Urinary bladder (tissue), 4 donors: ENCODE measurements at places on chromosomes 3 and 15. TPM values are rescaled to one million over a fixed set of nuclear protein-coding genes. Genes with fewer than 3 reads are reported as not detected.

- DNase-seq: no peak
These were observed 22.0 kb downstream of the RBP2 start for GRCh38 chr3:139454346-139454745.

GRCh38 chr3:144301863-144302262 lies 330.2 kb downstream of the DIPK2A start:
- DNase-seq: no peak

DNA sequence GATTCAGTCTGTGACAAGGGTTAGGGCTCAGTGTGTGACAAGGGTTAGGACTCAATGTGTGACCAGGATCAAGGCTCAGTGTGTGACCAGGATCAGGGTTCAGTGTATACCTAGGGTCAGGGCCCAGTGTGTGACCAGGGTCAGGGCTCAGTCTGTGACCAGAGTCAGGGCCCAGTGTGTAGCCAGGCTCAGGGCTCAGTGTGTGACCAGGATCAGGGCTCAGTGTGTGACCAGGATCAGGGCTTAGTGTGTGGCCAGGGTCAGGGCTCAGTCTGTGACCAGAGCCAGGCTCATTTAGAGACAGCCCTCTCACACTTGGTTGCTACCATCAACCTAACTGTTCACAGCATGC lies 24.2 kb downstream of the LOXL1 start:
- no peak for DNase-seq

Gene CNTN6
- polyA plus RNA-seq: 0.03 TPM

DNA sequence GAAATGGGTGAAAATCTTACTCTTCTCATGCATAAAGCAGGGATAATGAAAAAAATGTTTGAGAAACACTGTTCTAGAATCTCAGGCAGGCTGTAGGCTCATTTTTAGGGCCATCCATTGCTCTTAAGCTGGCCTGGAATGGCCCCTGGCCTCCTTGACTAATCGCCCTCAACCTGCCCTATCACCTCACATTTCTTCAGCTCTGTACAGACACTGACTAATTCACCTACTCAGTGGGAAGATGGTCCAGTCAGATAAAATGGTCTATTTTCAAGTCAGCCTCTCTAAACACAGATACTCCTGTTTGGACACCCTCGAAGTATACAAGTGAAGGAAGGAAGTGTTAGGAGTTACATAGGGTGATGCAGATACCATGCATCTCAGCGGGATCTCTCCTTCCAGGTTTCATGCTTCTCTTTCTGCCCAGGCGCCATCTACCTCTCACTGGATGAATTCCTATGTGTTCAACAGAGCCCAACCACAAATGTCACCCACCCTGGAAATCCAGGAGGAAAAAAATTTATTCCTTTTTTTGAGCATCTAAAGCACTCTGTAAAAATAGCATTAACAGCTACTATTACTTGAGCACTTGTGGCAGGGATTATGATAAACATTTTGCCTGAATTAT lies 12.1 kb downstream of the FMN1 start:
- DNase-seq: no peak

DNA sequence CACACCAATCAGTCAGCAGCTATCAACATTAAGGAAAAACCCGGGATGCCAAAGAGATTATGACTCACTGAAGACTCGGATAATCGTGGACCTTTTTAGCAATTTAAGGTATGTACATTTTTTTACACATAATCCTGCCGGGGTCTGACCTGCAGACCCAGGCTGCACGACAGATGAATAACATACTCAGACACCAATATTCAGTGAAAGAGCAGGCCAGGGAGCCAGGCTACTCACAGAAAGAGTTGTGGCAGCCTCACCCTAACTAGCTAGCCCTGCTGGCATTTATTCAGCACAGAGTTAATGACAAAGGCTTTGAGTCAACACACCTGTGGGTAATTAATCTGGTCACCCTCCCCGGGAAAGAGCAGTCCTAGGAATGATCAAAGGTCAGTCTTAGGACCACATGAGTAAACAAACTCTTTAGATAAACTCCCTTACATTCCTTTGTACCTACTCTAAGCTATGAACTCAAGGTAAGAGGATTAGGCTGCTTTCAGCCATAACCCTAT lies 727.5 kb downstream of the TBL1XR1 start:
- DNase-seq: no peak

Gene CHRNB4
- polyA plus RNA-seq: 0.60 TPM

Gene USP13
- 6.4 TPM for polyA plus RNA-seq

Gene PRR20G
- polyA plus RNA-seq: not detected

GRCh38 chr3:105096071-105096470 lies 270.6 kb upstream of the ALCAM start:
- no peak for DNase-seq

DNA sequence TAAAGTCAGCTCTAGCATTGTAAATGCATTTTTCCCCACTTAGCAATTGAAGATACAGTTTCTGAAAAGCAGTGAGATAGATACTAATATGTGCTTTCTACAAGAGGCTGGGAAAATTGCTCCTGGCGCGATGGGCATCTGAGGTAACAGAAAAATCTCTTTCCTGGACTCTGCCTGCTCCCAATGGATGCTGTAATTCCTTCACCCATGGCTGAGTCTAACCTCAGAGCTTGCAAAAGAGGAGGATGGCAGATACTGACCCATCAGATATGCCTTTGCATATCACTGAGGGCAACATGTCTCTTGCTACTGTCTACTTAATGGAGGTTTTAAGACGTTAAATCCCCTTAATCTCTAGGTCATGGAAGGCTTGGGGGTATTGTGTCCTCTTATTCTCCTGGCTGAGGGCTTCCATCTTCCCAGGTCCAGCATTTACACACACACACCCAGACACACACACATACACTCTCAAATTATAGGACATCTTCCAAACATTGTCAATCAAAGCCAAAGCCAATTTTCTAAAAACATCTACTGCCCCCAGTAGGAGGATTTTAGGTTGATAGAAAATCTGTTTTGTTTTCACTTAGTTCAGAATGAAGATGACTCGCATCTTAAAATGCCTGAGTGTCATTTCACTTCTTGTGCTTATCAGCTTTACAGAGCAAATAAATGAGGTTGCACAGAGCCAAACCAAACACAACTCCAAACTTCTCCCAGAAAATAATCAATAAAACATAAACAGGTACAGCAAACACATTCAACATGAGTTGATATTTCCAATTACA lies 2.4 kb downstream of the TRPM1 start:
- DNase-seq: no peak

Gene DMXL2
- 16.0 TPM for polyA plus RNA-seq

Gene GASK1A
- polyA plus RNA-seq: 10.5 TPM

DNA sequence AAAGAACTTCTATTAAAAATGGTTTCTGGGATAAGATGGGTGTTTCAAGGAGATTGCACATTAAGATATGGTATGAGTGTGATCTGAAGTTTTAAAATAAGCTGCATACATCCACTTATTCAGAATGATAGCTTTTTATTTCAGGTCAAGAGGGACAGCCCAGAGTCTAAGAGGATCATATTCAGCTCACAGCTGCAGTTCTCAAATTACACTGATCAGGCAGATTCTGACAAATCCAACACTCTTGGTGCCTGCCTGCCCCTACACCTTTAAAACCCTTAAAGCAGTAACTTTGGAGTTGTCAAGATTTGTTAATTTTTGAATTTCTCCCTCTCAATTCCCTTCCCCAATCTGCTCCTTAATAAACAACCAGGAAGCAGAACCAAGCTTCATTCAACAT lies 9.1 kb upstream of the TMEM87A start:
- DNase-seq: no peak

GRCh38 chr3:101807888-101808287 lies 28.9 kb downstream of the NXPE3 start:
- no peak for DNase-seq

Gene GCHFR
- polyA plus RNA-seq: 28.7 TPM

- no peak for DNase-seq
These were observed 41.8 kb downstream of the SMAD3 start for GRCh38 chr15:67107014-67107812.

Gene SEMA3F
- polyA plus RNA-seq: 35.1 TPM

DNA sequence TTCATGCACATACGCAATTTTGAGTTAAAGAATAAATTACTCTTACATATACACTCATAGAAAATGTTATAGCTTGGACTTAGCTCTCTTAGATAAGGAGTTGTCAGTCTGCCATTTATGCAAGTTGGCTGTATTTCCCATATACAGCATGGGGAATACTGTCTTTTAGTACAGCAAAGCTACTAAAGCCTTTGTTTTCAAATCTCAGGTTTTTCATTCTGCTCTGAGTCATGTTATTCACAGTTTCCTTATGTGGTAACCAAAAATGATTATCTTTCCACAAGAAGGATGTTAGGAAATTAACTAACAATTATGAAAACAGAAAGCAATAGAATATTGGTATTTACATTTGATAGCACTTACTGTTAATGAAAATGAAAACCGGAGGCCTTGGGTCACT lies 4.3 kb upstream of the TIPARP start:
- no peak for DNase-seq

- no peak for DNase-seq
These were observed 376.6 kb upstream of the SLCO3A1 start for GRCh38 chr15:91476861-91477260.

- no peak for DNase-seq
These were observed 992 bp downstream of the RHOV start for GRCh38 chr15:40872791-40873693.

Gene RHOV
- polyA plus RNA-seq: 4.0 TPM

DNA sequence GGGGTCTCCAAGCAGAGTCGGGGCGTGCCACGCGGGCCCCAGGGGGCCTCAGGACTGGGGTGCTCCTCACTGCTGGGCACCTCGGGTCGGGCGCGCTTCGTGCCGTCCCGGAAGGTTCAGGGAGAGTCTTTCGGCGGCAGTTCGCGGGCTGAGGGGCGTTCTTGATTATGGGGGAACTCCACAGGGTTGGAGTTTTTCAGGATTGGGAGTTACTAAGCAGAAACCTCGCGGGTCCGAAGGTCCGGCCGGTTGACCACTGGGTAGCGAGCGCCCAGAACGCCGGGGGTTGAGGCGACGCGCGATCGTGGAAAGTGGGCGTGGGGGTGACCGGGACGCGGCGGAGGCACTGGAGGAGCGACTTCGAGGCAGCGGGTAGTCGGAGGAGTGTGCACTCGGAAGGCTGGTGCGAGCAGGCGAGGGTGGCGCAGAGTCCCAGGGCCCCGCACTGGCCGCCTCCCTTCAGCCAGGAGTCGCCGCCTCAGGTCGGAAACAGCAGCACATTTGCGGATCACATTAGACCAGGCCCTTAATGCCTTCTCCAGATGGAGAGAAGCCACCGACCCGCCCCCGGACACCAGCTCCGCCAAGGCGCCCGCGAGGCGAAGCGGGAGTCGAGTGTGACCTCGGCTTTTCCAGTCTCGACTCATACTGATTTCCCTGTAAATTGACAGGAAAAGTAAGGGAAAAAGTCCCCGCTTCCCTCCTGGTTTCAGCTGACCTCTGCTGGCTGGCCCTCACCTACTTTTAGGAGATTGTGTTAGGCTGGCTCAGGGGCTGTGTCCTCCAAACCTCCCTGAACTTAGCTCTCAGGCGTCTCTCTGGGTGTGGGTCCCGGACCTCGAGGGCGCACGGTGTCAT lies 685 bp downstream of the ADAMTSL3 start:
- no peak for DNase-seq

Gene RLBP1
- polyA plus RNA-seq: not detected

GRCh38 chr3:170566413-170566812 lies 19.5 kb downstream of the SLC7A14 start:
- DNase-seq: no peak

GRCh38 chr3:63914312-63914711 lies 2.1 kb upstream of the SCAANT1 start:
- DNase-seq: no peak

GRCh38 chr3:142148792-142149672 lies at the start of gene TFDP2:
TFDP2 (minus strand) TSS chr3:142149544; CDS start chr3:142101749, 47,795 bp downstream.
- peak; percentile 72 for DNase-seq

DNA sequence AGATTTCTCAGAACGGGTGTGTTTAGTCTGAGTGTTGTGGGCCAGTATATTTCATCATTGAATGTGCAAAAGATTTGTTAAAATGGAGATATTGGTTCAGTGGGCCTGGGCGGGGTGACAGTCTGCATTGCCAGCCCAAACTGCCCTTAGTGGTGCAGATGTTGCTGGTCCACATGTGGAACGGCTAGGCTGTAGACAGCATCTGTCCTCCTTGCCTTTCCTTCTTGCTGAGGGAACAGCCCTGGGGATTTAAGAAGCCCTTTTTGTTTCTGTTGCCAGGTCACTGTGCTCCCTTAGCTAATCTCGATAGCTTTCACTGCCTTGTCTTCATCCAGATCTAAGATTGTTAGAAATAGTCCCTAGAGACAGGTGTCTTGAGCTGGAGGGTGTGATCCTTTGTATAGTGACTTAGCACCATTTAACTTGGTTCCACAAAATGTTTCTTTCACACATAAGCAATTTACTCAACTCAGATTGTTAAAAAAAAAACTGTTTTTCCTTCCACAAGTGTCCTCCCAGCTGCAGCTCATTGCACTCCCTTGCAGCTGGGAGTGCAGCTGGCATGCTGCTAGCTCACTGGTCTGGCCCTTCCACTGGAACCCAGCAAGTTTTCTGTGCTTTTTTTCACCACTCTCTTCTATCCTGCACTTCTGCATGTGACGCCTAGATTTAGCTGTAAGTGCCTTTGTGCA lies 37.5 kb downstream of the GAP43 start:
- no peak for DNase-seq

Gene STAC
- polyA plus RNA-seq: 1.5 TPM

DNA sequence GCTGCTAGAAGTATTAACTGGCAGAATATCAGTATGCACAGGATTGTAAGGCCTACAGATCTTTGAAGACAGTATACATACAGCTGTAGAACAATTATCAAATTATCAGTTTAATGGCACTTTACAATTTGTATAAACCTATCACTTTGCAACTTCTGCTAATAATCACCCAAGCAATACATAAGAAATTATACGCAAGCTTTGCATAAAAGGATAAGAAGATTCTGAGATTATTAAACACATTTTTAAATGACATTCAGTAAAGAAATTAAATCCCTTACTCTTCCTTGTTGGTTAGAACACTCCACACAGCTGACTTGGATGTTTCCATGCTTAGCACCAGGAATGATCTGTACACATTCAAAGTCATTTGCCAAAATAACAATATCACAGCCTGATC lies 46.8 kb downstream of the DMXL2 start:
- no peak for DNase-seq

DNA sequence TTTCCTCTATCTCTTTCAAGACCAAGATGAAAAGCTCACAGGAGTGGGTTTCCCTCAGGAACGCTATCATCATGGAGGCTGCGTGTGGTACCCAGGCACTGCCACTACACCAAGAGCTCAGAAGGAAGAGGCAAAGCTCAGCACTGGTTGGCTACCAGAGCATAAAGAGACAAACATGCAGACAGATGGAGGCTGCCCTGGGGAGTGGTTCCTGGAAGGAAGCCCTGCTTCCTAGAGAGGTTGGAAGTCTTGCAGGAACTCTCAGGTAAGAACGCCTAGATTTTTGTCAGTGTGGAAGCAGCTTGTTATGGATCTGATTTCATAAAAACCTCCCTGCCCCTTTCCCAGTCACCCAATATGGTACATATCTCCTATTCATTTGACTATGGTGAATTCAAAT lies 49.9 kb upstream of the ADCY5 start:
- no peak for DNase-seq

Gene ACSBG1
- 0.25 TPM for polyA plus RNA-seq

Gene GRK7
- polyA plus RNA-seq: 0.05 TPM

Gene TTLL13
- 0.05 TPM for polyA plus RNA-seq

Gene CHAC1
- 1.8 TPM for polyA plus RNA-seq

- no peak for DNase-seq
These were observed 430.7 kb upstream of the CFAP20DC start for GRCh38 chr3:59480486-59480995.
